Dermis blood vessel endothelial cell (primary cell): ENCODE measurements at places on chromosomes 7 and 10. TPM values are rescaled to one million over a fixed set of nuclear protein-coding genes. Genes with fewer than 3 reads are reported as not detected.

The EVX1 gene
- not detected in 2 replicates for total RNA-seq

The OR2A42 gene
- not detected in 2 replicates for total RNA-seq

The CLDN4 gene
- 0.51 and 1.2 TPM in 2 replicates for total RNA-seq

The VWA2 gene
- total RNA-seq: not detected in 2 replicates

- DNase-seq: no peak
Measured at GRCh38 chr7:151235091-151235787, 3.0 kb downstream of the CHPF2 start.

DNA sequence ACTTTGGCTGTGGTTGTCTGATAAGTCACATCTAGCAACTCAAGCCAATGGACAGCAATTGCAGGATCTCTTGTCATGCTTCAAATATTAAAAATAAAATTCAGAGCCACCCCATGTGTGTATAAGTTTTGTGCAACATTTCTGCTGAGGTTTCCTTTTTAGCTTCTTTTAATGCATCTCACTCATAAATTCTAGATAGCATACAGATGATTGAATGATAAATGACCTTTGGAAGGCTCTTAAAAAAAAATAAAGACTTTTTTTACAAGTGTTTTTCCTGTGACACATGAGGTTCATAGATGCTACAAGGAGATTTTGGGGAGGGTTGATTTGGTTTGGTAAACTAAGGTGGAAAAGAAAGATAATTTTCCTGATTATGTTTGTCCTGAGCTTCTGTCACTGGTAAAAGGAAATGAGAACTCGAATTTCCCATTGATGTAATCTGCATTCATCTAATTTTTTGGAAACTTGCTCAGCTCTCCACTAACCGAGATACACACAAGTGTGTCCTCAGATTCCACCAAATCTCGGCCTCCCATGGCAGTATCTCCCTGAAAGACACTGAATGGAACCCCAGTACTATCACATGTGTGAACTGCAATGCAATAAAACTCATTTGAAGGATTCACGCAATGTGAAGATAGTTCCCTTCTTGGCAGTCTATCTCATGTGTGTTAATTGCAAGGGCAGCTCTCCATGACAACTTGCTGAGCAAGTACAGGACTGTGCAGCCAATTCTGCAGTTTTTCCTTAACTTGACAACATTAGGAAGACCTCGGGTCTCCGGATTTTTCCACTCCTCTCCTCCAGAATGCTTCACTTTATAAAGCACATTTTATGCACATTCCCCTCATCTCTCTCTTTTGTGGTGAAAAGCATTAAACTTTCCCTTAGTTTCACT, 185.4 kb upstream of the PFKP start:
- DNase-seq: no peak

- no peak for DNase-seq
Measured at GRCh38 chr7:70986297-70986696, 145.6 kb upstream of the GALNT17 start.

DNA sequence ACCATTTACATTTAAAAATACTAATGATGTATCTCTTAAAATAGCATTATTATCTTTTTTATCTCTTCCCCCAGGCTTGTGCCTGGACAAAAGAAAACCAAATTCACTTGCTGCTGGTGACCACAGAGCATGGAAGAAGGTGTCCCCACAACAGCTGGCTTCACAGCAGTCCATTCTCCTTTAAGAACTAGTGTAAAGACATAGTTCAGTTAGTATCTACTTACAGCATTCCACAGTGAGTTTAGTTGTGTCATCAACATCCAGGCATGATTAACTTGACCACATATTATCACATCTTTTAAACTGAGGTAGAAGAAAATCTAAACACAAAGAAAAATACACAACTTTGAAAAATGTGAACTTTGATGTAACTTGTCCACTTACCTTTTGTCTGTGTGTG, 55.0 kb downstream of the LRRC17 start:
- no peak for DNase-seq

- peak; percentile 52 for DNase-seq
Measured at GRCh38 chr7:45001138-45001694, 1.2 kb downstream of the CCM2 start.

DNA sequence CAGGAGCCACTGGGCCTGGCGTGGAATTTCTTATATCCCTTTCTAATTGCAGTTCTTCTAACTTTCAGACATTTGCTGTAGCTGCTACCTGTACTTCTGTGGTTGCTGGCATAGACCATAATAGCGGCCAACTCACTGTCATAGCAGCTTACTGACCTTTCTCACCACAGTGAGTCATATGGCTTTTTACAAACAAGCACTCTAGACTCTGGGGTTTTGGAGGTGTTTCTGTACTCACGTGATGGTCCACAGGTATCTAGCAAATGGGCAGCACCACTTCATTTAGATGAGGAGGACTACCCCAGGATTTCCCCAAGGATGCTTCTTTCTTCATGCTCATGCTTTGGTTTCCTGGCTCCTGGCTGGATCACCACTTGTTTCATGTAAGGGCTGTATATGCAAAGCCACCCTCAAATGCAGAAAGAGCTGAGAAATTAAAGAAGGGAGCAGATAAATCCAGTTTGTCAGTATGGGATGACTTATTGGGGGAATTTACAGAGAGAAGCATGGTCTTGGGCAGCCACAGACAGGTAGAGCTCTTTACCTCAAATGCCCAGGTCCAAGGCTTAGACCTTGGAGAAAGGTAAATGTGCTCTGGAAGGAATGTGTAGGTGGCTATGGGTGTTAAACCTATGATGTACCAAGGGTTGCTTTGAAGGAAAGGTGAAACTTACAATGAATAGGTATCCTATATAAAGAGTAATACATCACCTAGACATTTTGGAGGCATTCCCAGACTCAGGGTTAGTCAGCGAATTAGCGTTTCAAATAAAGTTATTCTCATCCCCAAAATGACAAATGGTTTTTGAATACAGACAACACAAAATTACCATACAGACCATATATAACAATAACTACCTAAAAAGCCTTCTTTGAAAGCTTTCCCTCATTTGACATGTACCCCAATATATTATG, 15.9 kb upstream of the SLC25A16 start:
- DNase-seq: no peak

- DNase-seq: peak; percentile 35
Measured at GRCh38 chr7:1418505-1419309, 40.6 kb downstream of the MICALL2 start.

- DNase-seq: no peak
Measured at GRCh38 chr7:6475433-6476186, 27.9 kb upstream of the DAGLB start.

GRCh38 chr7:4134631-4135030, 547.5 kb upstream of the FOXK1 start:
- DNase-seq: no peak

DNA sequence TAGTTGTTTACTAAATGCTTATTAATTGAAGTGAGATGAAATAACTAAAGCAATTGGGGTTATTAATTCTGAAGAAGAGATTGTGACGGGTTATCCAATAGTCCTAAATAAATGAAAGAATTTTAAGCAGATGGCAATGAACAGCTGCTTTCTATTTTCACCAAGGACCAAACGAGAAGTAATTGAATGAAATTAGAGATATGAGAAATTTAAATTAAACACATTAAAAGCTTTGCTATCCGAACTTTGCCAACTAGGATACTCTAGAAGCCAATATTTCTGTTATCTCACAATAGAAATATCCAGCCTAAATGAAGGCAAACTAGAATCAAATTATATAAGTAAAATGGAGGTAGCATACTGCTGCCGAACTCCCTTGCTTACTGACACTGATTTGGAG, 103.2 kb downstream of the GPR37 start:
- no peak for DNase-seq

The PPP1R9A gene
- 16.2 and 19.2 TPM in 2 replicates for total RNA-seq

The MRC1 gene
- 156 and 249 TPM in 2 replicates for total RNA-seq

DNA sequence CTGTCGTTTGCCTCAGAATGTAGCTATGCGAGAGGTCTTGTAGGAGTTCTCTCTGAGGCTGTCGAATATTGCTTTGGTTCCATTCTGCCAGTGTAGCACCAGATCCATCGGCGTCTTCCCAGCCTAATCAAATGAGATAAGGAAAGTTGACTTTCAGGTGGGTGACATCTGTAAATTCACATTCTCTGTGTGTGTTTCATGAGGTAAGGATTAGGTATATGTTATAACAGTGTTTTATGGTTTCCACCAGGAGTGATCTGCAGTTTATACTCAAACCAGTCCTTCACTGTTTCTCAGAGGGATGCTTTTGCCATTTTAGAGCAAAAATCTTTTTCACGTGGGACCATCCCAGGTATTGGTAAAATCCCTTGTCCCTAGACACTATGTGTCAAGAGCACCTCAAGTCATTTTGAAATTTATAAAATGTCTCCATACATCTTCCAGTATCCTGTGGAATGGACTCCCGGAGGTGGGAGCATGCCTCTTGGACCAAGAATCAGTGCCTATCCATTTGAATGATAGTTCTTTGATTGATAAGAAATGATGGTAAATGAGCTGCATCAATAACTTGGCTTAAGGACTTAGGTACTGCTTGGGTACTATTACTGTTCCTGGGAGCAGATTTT, 7.9 kb downstream of the ANKRD1 start:
- peak; percentile 62 for DNase-seq

The LRIT1 gene
- not detected in 2 replicates for total RNA-seq

DNA sequence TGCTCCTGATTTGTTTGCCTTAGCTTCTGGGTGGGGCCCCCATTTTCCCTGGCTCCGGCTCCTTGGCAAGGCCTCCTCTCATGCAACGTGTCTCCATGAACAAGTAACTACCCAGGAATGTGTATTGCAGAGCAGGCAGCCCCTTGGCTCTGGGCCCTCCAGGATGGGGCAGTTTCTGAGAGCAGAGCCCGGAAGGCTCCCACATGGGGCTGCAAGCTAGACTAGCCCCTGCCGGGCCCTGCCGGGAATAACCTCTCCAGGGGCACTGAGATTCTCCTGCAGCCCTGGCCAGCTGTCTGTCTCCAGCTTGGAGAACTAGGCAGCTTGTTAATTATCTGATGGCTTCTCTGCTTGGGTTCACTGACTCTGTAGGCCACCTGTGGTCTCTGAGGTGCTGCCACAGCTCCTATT, 184.0 kb upstream of the INHBA start:
- DNase-seq: no peak
